ENCODE measurements at places on chromosomes 13 and 19.

DNA sequence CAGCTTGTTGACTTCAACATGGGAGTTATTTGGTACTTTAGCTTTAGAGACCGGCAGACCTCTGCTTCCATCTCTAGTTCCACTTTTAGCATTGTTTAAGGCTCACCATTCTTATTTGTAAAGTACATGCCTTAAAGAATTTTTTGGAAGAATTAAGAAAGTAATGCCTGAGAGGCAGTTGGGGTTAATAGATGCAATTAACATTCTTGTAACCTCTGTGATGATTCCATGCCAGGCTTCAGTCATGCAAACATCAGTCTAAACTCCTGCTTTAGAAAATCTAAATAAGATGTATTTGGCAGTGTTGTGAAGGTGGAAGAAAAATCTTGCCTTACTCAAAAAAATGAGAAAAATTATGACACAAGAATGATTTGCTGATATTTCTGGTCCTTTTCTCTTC, 79.9 kb upstream of the UBAC2 start:
- DNase-seq = no peak

DNA sequence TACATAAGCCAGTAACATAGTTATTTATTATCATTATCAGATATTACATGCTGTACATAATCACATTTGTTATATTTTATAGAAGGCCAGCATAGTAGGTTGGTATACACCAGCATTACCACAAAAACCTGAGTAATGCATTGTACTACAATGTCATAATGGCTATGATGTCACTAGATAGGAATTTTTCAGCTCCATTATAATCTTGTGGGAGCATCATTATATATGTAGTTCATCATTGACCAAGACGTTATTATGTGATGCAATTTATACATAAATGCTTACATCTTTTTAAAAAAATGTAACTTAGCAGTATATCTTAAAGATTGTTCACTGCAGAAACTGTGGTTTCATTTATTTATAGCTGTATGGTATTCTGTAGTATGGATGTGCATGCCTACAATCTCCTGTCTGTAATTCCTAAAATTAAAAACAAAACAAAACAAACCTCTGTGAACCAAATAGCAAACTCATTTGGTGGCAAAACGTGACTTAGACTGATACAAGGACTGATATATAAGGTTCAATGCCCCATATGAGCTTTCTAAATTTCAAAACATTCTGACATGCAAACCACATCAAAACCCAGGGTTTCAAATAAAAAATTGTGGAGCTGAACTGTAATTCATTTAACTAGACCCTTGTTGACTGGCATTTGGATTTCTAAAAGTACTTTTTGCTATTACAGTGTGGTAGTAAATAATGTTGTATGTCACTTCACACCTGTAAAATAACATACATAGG, 250.9 kb downstream of the DLEU7 start:
- DNase-seq = peak; percentile 95

DNA sequence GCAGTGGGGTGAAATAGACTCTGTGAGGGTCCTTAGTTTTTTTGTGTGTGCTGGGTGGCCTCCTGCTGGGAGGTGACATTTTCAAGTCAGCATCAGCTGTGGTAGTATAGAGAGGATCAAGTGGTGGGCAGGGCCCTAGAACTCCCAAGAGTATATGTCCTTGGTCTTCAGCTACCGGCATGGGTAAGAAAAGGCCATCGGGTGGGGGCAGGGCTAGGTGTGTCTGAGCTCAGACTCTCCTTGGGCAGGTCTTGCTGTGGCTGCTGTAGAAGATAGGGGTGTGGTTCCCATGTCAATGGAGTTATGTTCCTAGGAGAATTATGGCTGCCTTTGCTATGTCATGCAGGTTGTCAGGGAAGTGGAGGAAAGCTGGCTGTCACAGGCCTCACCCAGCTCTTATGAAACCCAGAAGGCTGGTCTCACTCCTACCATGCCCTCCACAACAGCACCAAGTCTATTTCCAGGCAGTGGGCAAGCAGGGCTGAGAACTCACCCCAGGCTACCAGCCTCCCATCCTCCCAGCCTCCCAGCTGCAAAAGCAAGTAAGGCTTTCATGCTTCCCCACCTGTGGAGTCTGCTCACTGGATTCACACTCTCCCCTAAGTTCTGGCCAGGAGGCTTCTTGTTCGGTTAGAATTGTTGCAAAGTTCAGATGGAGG, 130.6 kb upstream of the SOX1 start:
- no peak for DNase-seq

GRCh38 chr13:45678282-45678681, 23.8 kb upstream of the CBY2 start:
- no peak for DNase-seq

DNA sequence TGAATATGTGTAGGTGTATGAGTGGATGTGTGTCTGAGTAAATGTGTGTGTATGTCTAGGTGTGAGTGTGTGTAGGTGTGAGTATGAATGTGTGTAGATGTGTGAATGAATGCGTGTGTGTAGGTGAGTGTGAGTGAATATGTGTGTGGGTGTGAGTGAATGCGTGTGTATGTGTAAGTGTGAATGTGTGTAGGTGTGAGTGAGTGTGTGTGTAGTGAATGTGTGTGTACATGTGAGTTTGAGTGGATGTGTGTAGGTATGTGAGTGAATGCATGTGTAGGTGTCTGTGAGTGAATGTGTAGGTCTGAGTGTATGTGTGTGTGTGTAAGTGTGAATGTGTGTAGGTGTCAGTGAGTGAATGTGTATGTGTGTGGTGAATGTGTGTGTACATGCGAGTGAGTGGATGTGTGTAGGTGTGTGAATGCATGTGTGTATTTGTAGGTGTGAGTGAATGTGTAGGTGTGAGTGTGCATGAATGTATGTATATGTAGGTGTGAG, 201.0 kb upstream of the ZNF536 start:
- no peak for DNase-seq

DNA sequence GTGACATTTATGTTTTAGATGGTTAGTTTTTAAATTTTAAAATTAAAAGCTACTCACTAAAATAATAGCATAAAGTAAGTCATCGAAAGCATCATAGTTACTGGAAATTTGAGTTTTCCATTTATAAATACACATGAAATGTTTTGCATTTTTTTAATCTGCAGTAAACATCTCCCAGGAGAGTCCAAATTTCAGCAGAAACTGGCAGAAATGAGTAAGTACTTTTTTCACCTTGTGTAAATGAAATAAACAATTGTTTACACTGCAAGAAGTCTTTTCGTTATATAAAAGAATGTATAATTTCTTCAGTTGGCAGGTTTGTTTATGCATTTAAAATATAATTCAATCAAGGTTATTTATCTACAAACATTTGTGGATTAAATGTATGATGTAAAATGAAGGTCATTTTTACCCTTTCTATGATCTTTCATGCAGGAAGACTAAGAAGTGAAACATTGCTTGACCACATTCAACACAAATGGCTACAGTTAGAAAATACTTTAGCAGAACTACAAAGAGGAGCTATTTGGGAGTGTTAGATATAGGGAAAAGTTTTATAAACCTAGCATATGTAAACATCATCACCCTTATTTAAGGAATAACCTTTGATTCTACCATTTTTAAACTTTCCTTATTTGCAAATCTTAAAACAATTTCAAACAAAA, 55.6 kb downstream of the RCBTB2 start:
- DNase-seq = no peak

GRCh38 chr13:46385946-46386345, 1.1 kb downstream of the RUBCNL start:
- DNase-seq = no peak

- no peak for DNase-seq
These were observed 8.0 kb downstream of the SGTA start for GRCh38 chr19:2774953-2775555.

DNA sequence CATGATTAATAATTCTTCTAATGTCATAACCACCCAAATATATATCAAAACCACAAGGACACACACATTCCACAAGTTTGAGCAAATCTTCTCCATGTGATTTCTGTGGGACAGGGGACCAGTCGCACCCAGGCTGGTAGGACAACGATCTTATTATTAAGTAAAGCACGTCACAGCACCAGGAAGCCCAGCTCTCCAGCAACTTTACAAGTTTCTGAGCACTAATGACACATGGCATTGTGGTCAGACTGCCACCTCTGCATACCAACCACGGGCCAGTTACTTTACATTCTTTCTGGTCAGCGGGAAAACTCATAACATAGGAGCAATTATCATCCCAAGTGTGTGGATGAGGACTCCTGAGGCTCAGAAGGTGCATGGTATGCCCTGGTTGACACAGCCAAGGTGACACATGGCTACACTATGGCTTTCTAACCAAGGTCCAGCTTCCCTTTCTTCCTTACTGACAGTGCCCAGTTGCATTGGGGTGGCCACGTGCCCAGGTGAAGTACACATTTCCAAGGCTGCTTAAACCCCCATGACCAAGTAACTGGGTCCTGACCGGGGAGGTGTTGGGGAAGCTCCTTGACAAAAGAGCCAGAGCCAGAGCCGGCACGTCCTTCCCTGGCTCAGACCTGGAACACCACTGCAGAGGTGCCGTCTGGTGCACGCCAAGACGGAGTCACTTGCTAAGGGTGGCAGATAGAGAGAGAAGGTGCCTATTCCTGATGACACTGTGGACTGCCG, 27.4 kb downstream of the LATS2 start:
- DNase-seq = no peak

DNA sequence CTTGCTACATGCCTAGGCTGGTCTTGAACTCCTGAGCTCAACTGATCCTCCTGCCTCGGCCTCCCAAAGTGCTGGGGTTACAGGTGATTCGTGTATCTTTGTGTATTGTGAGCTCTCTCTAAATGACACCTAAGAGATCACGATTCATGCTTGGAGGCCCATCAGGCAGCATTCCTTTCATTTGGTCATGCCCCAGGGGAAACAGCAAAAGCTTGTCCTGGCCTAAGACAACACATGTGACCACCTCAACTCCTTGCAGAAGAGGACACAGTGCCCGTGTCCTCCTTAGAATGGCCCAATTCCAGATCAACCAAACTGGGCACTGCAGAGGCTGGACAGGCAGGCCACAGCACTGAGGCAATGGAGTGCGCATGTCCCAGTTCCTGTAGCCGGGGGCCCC, 32.5 kb downstream of the ZC3H4 start:
- no peak for DNase-seq

DNA sequence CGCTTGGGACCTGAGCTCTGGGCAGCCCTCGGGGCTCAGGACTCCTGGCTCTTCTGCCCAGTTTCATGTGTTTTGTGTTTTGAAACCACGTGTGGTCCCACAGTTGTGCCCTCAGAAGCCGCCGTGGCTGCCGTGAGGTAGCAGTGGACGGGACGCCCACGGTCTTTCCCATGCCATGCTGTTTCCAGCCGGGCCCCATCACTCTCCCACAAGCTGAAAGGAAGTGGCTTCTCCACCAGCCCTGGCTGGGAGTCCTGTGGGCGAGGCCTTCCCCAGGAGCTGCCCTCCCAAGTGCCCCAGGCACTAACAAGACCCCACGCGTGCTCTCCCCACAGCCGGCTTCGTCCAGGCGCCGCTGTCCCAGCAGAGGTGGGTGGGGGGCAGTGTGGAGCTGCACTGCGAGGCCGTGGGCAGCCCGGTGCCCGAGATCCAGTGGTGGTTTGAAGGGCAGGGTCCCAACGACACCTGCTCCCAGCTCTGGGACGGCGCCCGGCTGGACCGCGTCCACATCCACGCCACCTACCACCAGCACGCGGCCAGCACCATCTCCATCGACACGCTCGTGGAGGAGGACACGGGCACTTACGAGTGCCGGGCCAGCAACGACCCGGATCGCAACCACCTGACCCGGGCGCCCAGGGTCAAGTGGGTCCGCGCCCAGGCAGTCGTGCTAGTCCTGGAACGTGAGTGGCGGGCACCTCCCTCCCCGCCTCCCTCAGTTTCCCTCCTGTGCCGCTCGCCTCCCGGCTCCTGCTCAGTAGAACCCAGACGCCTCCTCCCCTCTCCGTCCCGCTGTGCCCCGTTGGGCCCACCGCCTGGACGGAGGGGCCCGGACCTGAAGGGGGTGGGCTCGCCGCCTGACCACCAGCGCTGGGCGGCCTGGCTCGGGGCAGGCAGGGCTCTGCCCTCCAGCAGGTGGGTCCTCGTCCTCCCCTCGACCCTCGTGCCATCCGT, 5.3 kb downstream of the BSG start:
- no peak for DNase-seq

DNA sequence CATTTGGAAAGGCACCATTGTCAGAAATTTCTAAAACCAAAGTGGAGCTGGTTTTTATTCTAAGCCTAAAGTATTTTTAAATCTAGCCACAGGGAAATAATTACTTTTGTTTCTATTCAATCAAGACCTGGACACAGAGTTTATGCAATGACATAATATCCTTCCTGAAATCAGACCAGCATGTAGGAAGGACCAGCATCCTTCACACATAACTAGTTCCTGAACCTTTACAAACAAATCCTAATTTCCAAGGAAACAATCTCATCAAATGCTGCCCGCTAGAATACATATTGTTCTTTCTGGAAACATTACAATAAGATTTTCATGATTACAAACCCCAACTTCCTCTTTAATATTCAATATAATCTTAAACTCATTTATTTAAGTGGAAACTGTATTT, 1.5 kb downstream of the STARD13 start:
- DNase-seq = no peak

DNA sequence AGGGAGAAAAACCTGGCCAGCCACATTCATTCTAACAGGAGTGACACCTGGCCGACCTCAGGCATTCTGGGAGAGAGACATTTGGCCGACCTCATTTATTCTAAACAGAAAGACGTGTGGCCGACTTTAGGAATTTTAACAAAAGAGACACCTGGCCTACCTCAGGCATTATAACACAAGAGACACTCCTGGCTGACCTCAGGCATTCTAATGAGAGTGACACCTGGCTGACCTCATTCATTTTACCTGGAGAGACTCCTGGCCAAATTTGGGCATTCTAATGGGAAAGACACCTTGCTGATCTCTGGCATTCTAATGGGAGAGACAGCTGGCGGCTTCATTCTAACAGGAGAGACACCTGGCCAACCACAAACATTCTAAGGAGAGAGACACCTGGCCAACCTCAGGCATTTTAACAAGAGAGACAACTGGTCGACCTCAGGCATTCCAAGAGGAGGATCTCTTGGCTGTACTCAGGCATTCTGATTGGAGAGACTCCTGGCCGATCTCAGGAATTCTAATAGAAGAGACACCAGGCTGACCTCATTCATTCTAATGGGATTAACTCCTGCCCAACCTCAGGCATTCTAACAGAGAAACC, 1353.9 kb downstream of the UQCRFS1 start:
- DNase-seq = no peak

GRCh38 chr13:99356262-99357091, 49.3 kb upstream of the GPR183 start:
- DNase-seq = peak; percentile 85

DNA sequence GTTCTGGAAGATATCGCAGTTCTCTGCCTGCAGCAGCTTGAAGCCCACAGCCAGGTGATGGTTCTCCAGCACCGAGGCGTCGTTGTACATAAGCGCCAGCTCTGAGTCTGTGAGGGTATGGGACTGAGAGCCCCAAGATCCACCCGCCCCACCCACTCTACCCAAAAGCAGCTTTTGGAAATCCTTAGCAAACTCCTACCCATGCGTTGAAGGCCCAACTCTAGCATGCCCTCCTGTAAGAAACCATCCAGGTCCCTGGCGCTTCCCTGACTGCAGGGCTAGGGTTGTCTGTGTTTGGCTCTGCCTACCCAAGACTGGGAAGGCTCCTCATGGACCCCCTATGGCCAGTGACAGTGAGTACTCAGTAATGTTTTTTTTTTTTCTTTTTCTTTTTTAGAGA, 9.4 kb downstream of the PDE4C start:
- no peak for DNase-seq

GRCh38 chr13:94093652-94094315, 385.7 kb downstream of the DCT start:
- peak; percentile 83 for DNase-seq

Data from fibroblast of upper back skin (primary cell).